H9 (cell line): ENCODE measurements at places on chromosomes 6 and 20. TPM values are rescaled to one million over a fixed set of nuclear protein-coding genes. Genes with fewer than 3 reads are reported as not detected.

The EIF6 gene
- total RNA-seq, result 150 and 154 TPM in 2 replicates

The RBBP9 gene
- total RNA-seq, result 12.0 TPM in 2 replicates

The LCA5 gene
- total RNA-seq, result 2.3 TPM in 2 replicates

GRCh38 chr6:168666699-168667427 is 225.9 kb downstream of the SMOC2 start:
- no peak for DNase-seq

GRCh38 chr20:50305636-50306477 is 115.2 kb downstream of the CEBPB start:
- DNase-seq, result no peak

DNA sequence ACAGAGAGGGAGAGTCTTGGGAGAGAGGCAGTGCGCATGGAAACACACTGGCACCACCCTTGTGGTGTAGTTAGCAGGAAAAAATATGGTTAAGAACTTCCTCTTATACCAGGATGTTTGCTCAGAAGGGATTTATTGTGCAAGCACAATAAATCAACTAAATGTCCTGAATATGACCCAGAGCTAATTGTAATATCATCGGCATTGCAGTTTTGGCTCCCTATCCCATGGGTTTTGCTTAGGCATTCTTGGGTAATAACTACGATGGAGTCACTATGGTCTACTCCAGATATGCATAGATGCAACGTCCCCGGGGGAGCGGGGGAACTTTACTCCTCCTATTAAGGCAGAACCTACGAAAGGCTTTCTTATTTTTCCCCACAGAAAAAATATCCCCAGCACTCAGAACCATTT is 751.6 kb downstream of the EYS start:
- no peak for DNase-seq

DNA sequence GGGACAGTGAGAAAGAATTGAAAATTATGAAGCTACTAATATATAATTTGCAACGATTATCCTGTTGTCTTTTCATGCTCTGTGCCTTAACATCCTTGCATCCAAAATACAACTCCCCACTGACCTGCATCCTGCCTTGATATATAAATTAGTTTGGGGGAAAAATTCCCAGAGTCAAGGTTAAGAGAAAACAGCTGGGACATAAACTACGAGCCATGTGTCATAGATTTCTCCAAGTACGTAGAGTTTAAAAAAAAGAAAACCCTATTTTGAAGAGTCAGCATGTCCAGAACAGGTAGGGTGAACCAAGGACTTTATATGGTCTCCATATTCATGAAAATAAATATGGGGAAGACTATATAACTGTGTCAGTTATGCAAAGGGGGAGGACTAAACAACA is 123.8 kb upstream of the MARCKS start:
- no peak for DNase-seq

GRCh38 chr6:19320111-19320581 is 517.0 kb upstream of the ID4 start:
- DNase-seq, result no peak

The ABHD16B gene
- not detected in 2 replicates for total RNA-seq

GRCh38 chr6:115891111-115891669 is 169.5 kb downstream of the FRK start:
- DNase-seq, result no peak

The ME1 gene
- 7.8 and 7.9 TPM in 2 replicates for total RNA-seq
